ENCODE measurements at places on chromosomes 16 and 17. TPM values are rescaled to one million over a fixed set of nuclear protein-coding genes. Genes with fewer than 3 reads are reported as not detected.
A peak's percentile ranks its signal among the peaks of the same experiment; 100 is the strongest.

DNA sequence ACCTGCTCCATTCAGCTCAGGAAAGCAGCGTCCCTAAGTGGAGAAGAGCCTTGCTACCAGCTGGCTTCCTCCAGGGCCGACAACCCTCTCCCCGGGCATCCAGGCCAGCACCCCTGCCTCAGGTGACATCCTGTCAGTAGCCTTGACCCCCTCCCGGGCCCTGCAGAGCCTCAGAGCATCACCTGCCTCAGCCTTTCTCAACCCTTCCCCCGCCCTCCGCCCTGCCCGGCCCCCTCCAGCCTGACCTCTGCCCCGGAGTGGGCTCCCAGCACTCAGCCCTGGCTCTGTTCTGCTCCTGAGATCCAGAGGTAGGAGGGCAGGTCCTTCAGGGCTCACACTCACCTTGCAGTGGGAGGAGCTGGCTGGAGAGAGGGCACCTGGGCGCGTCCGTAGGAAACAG is 73.8 kb upstream of the METRNL start:
- peaks cover 11% of the 10 kb centered on the region for H3K4me1 ChIP-seq
- no peak overlapping the region for H3K27ac ChIP-seq
- peaks cover 5% of the 10 kb centered on the region for H3K36me3 ChIP-seq
- H3K27me3 ChIP-seq = no peaks in the 10 kb centered on the region
- no peak overlapping the region for H3K4me3 ChIP-seq

DNA sequence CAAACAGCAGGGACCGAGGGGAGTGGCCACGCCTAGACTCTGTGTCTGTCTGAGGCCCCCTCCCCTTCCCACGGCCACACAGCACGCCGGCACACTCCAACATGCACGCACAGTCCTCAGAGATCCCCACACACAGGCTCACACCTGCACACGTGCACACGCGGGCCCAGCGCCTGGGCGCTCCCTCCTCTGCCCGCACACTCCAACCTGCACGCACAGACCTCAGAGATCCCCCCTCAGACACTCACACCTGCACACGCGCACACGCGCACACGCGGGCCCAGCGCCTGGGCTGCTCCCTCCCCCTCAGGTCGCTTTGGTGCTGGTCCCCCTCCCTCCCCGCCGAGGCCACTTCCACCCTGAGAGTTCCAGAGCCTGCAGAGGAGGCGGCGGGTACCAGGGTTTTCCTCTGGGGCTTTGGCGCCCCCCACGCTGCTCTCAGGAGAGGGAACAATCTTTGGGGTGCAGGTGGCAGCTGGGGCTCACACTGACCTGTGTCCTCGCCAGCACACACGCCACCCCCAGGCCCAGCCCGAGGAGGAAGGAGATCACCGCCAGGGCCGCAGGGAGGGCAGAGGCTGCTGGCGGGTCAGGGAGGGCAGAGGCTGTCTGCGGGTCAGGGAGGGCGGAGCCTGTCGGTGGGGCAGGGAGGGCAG is 1.6 kb downstream of the CD7 start:
- no peak overlapping the region for H3K4me3 ChIP-seq
- H3K36me3 ChIP-seq = no peaks in the 10 kb centered on the region
- H3K4me1 ChIP-seq = peaks cover 3% of the 10 kb centered on the region

DNA sequence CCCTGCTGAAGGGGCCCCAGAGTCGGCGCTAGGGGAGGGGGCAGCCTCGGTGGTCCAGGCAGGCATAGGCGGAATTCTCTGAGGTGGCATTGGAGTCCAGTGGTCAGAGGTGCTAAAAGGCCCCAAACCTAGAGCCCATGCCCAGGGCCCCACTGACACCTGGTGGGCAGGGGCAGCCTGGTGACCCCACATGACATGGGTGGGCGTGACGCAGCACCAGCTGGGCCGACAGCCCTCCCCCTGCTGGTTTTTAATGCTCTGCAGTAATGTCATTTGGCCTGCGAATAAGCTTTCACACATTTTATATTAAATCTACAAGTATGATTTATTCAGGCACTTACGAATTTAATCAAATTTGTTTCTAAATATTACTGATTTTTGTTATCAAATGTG is 2.1 kb upstream of the RNPS1 start:
- peaks cover 52% of the 10 kb centered on the region for H3K4me1 ChIP-seq
- no peaks in the 10 kb centered on the region for H3K27me3 ChIP-seq

DNA sequence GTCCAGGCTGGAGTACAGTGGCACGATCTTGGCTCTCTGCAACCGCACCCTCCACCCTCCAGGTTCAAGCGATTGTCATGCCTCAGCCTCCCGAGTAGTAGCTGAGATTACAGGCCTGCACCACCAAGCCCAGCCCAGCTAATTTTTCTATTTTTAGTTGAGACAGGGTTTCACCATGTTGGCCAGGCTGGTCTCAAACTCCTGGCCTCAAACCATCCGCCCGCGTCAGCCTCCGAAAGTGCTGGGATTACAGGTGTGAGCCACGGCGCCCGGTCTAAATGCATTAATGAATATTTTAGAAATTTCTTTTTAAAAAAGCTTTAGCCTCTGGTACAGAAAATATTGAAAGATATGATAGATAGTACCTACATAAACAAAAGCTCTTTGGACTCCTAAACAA is 95.0 kb downstream of the DNAH9 start:
- no peak overlapping the region for H3K27ac ChIP-seq
- H3K27me3 ChIP-seq = no peaks in the 10 kb centered on the region
- no peaks in the 10 kb centered on the region for H3K36me3 ChIP-seq
- no peaks in the 10 kb centered on the region for H3K4me1 ChIP-seq
- H3K4me3 ChIP-seq = no peak overlapping the region

The KRT17 gene
- not detected for polyA plus RNA-seq

DNA sequence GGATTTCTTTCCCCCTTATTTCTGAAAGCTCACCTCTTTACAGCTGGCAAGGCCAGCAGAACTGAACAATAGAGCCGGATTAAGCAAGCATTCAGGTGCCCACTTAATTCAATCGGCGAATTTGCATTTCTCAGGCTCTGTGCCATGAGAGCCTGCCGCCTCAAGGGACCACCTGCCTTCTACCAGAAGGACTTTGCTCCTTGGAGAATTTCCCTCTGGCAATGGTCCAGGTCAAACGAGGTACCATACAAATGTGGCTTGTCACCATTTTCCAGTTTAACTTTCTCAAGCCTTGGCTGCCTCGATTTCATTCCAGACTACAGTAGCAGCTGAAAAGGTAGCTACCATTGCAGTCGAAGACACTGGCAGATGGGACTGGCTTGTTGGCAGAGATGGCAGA is 534.0 kb downstream of the MAF start:
- peaks cover 48% of the 10 kb centered on the region for H3K4me1 ChIP-seq
- no peaks in the 10 kb centered on the region for H3K36me3 ChIP-seq
- no peaks in the 10 kb centered on the region for H3K27me3 ChIP-seq
- DNase-seq = no peak
- H3K4me3 ChIP-seq = no peak overlapping the region

GRCh38 chr17:74584292-74585060 is 7.6 kb downstream of the CD300LD start:
- H3K27ac ChIP-seq = no peak overlapping the region
- no peak overlapping the region for H3K4me3 ChIP-seq
- H3K36me3 ChIP-seq = no peaks in the 10 kb centered on the region
- no peaks in the 10 kb centered on the region for H3K4me1 ChIP-seq

DNA sequence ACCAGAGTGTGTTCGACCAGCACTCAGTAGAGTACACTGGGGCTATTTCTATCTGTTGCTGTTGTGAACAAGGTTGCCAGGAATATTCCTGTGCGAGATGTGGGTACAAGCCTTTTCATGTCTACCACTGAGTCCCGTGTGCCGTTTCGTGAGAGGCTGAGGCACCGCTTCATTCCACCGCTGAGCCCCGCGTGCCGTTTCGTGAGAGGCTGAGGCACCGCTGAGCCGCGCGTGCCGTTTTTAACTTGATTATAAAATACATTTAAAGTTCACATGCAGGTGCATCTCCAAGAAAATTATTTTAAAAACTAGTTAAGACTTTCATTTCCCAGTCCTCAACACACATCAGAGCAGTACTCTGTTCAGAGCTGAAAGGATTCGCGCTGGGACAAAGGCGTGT is 78.7 kb upstream of the ZNF750 start:
- H3K36me3 ChIP-seq = no peaks in the 10 kb centered on the region
- no peak overlapping the region for H3K4me3 ChIP-seq
- no peaks in the 10 kb centered on the region for H3K4me1 ChIP-seq
- DNase-seq = no peak
- H3K27me3 ChIP-seq = no peaks in the 10 kb centered on the region

The EVI2B gene
- 15.5 TPM for polyA plus RNA-seq

- no peak overlapping the region for H3K4me3 ChIP-seq
- no peaks in the 10 kb centered on the region for H3K36me3 ChIP-seq
- peak; percentile 21 for DNase-seq
- no peak overlapping the region for H3K27ac ChIP-seq
- H3K4me1 ChIP-seq = no peaks in the 10 kb centered on the region
Measured at GRCh38 chr17:80868022-80868609, 123.5 kb upstream of the CHMP6 start.

- H3K27me3 ChIP-seq = no peaks in the 10 kb centered on the region
- H3K4me3 ChIP-seq = no peak overlapping the region
- DNase-seq = no peak
- no peaks in the 10 kb centered on the region for H3K4me1 ChIP-seq
Measured at GRCh38 chr16:53429221-53429943, 4.9 kb upstream of the RBL2 start.

The KATNB1 gene
- 18.6 TPM for polyA plus RNA-seq

DNA sequence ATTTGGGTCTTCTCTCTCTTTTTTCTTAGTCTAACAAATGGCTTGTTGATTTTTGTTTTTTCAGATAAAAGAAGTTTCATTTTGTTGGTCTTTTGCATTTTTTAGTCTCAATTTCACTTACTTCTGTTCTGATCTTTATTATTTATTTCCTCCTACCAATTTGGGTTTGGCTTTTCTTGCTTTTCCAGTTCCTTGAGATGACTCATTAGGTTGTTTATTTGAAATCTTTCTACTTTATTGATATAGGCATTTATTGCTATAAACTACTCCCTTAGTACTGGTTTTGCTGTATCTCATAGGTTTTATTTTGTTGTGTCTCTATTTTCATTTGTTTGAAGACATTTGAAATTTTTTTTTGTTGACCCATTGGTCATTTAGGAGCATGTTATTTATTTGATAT is 152.2 kb upstream of the MPHOSPH6 start:
- H3K4me3 ChIP-seq = no peak overlapping the region
- no peaks in the 10 kb centered on the region for H3K36me3 ChIP-seq
- no peak overlapping the region for H3K27ac ChIP-seq
- no peak for DNase-seq

The PARN gene
- 16.2 TPM for polyA plus RNA-seq

- H3K27me3 ChIP-seq = no peaks in the 10 kb centered on the region
- H3K4me3 ChIP-seq = no peak overlapping the region
- DNase-seq = peak; percentile 76
- H3K36me3 ChIP-seq = no peaks in the 10 kb centered on the region
Measured at GRCh38 chr17:82548681-82549303, 29.3 kb downstream of the FOXK2 start.

The OTOA gene
- polyA plus RNA-seq = 0.60 TPM

DNA sequence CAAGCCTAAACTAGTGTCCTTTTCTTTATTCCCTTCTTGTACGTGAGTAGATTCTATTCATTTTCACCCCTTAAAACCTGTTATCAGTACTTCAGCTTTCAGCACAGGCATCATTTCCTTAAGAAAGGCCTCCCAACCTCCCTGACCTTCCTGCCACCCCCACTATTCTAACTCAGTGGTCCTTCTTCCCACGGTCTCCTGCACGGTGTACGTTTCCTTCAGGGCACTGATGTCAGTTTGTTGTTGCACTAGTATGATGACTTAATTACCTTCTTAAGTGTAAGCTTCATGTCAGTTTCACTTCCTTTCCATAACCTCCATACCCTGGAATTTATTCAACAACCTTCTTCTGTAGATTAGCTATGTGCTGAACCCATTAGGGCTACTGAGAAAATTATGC is 484.2 kb downstream of the HS3ST4 start:
- H3K27me3 ChIP-seq = no peaks in the 10 kb centered on the region
- no peak overlapping the region for H3K27ac ChIP-seq
- H3K36me3 ChIP-seq = no peaks in the 10 kb centered on the region
- H3K4me1 ChIP-seq = no peaks in the 10 kb centered on the region

DNA sequence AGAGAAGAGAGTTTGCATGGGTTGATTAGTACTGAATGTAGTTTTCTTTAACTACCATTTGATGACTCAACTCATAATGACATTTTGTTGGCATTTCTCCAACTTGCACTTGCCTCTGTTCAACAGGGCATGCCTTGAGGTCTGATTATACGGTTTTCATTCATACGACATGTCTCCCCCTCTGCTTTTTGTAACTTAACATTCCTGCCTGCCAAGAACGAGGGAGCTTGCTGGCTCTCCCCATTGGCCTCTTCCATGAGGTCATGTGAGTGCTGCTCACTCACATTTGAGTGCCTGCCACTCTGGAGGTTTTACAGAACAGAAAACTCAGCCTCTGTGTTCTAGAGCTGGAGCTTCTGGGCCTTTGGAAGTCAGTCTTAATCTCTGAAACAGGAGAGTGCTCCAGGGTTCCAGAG is 19.7 kb downstream of the MAP2K6 start:
- no peaks in the 10 kb centered on the region for H3K36me3 ChIP-seq
- no peaks in the 10 kb centered on the region for H3K27me3 ChIP-seq
- no peak overlapping the region for H3K4me3 ChIP-seq
- H3K27ac ChIP-seq = peak overlapping the region; percentile 4
- peaks cover 31% of the 10 kb centered on the region for H3K4me1 ChIP-seq
- DNase-seq = no peak

The IRX5 gene
- not detected for polyA plus RNA-seq

DNA sequence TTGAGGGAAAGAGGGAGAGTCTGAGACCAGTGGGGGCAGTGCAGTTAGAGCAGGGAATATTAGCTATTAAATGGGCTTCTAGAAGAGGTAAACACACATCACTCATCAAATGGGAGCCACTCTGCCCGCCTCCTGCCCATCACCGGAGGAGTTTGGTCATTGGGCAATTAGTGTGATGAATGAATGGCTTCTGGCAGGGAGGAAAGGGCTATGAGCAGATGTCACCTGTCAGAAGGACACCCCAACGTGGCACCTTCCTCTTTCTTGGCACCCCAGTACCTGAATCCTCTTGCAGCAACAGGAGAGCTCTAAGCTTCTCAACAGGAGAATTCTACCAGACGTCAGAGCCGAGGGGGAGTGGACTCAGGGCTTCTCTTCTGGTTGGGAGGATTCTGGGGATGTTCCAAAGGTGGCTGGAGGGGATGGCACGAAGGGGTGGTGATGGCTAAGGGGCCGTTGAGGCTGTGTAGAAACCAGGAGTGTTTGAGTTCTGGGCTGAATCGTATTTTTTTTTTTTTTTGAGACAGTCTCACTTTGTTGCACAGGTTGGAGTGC is 11.0 kb downstream of the C1QTNF1 start:
- H3K36me3 ChIP-seq = no peaks in the 10 kb centered on the region
- peak; percentile 50 for DNase-seq
- no peaks in the 10 kb centered on the region for H3K27me3 ChIP-seq
- no peak overlapping the region for H3K4me3 ChIP-seq
- peaks cover 26% of the 10 kb centered on the region for H3K4me1 ChIP-seq

The WSCD1 gene
- polyA plus RNA-seq = 3.8 TPM

The MYBBP1A gene
- 6.6 TPM for polyA plus RNA-seq

DNA sequence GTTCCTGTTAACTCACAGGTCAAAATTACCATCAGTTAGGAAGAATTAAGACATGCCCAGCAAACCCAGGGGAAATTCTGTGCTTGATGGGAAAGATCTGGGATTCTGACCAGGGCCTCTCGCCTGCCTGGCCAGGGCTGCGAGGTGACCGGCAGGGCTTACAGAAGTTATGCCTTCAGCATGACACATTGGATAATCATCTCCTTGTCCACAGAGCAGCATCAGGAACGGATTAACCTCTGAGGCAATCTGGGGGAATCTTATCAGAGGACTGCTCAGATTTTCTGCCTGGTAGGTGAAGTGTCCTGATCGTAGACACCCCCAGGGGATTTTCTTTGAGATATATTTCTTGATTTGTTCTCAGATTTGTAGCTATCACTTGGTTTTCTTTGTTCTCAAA is 172.5 kb downstream of the HS3ST3A1 start:
- no peak for DNase-seq
- H3K27me3 ChIP-seq = no peaks in the 10 kb centered on the region
- no peaks in the 10 kb centered on the region for H3K4me1 ChIP-seq
- no peak overlapping the region for H3K27ac ChIP-seq

Data from sigmoid colon (tissue), 7 donors.